ENCODE measurements at places on chromosomes 2 and 18. TPM values are rescaled to one million over a fixed set of nuclear protein-coding genes. Genes with fewer than 3 reads are reported as not detected.
A peak's percentile ranks its signal among the peaks of the same experiment; 100 is the strongest.

OTOF gene
- not detected for total RNA-seq

MTLN gene
- total RNA-seq: 65.8 TPM

MDH1B gene
- 0.48 TPM for total RNA-seq

DNA sequence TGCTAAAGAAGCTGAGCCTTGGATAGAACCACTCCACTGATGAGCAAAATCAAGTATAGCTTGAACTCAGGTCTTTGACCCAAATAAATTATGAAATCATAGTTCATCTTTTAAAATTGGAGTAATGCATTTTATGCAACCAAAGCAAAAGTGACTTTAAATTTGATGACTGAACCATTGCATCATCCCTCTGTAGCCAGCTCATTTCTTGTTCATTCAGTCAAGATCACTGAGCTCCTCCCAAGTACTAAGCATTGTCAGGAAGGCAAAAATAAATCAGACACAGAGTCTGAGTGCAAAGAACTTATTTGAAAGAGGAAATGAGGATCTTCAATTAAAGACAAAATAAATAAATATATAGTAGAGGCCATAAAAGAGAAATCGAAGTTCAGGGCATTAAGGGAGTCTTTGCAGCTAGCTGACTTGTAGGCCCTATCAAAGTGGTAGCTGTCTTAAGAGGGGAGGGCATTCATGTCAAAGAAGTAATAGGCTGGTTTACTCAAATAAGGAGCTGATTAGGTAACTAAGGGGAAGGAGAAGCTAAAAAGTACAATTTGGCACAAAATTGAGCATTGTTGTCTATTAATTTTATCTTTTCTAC lies 411.8 kb downstream of the MTX2 start:
- DNase-seq: no peak

SGO2 gene
- total RNA-seq: 21.6 TPM

DNA sequence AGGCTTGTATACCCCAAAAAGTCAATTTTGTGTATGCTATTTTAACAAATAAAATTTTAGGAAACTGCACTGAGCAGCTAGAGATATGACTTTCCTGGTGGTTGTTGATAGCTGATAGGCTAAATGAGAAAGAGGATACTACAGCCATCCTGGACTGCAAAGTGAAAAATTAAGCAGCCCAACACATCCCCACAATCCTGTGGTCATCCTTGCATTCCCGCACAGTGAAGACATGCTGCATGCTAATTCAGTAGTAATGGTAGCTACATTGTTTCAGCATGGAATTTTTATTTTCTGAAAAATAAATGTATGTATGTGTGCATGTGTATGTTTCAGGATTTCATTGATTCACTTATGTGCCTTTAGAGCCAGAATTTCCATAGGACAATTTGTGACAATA lies 124.2 kb upstream of the CCDC68 start:
- no peak for DNase-seq

DNA sequence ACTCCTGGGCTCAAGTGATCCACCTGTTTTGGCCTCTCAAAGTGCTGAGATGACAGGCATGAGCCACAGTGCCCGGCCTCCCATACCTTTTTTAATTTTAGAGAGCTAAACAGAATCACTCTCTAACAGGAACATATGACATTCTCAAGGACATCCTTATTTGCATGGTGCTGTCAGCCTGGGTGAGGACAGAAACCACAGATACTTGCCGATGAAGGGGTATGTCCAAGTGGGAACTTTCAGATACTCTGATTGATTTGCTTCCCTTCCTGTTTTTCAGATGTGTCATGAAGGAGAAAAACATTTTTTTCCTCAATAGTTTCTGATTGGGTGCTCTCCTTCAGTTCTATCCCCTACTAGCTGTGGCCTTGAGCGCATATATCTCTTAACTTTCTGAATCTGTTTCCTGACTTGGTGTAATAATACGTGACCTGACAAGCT lies 49.6 kb downstream of the MYO3B start:
- DNase-seq: no peak

DNA sequence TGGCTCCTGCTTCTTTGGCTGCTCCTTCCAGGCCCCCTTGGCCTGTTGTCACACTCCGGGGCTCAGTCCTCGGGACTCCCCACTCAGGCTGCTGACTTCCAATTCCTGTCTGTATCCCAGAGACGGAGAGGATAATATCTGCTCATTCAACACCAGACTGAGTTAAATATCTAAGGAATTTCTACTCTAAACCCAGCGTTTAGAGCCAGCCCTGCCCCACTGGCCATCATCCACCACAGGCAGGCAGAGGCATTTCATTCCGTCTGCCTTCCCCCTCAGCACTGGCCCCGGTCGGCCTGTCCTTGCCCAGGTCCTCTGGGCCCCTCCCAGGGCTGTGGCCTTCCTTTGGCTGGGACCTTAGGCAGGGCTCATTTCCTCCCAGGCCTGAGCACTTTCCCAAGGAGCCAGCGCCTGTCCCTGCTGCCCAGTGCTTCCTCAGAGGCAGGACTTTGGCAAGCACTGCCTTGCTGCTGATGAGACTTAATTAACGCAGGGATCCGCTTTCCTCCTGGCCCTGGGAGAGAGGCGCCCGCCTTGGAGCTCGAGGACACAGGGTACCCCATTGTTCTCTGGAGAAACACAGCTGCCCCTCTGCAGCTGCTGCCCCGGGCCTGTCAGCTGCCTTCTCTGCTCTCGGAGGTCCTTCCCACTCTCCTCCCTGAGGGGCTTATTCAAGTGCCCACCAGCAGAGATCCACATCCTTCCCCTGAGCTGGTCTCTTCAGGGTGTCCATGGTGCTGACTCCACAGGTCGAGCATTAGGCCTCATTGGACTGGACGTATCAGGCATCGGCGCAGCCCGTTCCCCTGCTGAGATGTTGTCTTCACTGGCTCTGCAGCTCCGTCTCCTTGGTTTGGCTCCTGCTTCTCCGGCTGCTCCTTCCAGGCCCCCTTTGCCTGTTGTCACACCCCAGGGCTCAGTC lies 42.8 kb downstream of the ATOH8 start:
- DNase-seq: no peak

DNA sequence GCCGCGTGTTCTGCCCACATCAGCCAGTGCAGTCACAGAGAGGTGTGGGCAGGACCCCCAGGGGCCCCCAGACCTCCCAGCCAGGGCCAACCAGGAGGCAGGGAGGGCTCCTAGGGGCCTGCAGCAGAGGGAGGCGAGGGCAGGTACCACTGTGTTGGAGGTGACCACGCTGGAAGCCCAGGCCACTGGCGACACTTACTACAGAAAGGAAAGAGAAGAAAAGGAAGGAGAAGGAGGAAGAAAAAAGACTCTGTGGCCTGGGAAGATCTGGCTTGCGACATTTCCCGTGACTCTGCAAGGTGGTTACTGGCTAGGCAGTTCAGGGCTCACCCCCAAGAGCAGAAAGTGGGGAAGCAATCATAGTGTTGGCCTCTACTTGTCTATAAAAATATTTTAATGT lies 98.1 kb upstream of the BCL2L11 start:
- DNase-seq: no peak

DNA sequence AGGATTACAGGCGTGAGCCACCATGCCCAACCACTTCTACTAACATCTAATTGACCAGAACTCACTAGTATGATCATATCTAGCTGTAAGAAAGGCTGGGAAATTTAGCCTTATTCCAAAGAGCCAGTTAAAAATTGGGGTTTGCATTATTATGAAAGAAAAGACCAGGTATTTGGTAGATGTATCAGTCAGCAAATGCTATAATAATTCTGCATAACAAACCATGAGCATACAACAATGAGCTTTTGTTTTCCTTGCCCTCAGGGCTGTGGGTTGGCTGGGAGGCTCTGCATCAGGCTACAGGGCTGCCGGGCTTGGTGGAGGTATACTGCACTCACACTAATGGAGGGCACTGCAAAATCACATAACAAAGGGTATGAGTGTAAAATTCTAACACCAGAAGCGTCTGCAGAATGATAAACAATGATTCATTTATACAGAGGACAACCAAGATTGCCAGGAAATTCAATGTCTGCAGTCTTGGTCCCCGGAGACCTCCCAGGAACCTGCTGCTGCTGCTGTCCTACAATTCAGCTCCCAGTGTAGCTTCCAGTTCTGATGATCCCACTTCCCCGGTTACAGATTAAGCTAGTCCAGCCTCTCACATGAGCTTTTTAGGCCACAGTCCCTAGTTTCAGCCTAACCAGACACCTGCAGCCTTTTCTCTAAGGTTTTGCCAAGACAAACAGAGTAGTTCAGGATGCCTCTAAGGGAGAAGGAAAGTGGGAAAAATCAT lies 32.2 kb upstream of the ST3GAL5 start:
- DNase-seq: no peak

TUBB8B gene
- total RNA-seq: 0.67 TPM

DNA sequence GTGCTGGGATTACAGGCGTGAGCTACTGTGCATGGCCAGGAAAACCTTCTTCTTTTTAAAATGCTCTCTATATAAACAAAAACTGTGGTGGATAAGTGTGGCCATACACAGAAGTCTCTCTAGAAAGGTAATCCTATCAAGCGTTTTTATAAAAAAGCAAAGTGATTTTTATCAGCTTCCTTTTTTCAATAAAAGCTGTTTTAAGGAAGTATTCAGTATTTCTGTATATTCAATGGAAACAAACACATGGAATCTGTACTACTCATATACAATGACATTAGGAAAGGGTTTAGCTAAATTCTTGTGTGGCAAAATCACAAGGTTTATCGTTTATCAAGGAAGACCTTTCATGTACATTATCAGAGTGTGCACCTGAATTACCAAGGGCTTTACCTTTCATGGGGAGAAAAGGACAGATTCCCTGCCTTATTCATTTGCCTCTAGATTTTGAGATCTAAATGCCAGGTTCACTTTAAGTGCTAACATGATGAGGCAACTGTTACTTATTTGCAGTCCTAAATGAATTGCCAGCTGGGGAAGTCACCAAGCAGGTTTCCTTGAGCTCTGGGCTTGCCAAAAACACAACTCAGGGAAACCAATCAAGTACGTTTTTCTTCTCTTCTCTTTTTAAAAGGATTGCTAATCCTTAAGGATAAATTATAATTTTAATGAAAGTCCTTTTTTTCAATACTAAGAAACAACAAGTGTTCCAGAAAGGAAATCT lies 70.8 kb downstream of the RTN4 start:
- peak; percentile 40 for DNase-seq

DNA sequence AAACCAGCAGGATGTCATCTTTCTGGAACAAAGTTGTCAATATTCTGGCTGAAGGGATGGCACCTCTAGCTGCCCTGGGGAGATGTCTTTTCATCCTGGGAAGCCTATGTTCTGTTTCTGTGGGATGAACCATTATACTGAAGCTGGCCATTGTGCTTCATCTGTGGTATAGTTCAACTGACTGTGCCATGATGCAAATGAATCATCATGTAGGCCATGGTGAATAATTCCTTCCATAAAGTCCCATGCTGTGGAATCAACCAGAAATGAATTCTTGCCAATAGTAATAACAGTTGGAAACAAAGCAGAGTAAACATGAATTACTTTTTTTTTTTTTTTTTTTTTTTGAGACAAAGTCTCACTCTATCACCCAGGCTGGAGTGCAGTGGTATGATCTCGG lies 64.1 kb upstream of the CNGA3 start:
- peak; percentile 23 for DNase-seq

DNA sequence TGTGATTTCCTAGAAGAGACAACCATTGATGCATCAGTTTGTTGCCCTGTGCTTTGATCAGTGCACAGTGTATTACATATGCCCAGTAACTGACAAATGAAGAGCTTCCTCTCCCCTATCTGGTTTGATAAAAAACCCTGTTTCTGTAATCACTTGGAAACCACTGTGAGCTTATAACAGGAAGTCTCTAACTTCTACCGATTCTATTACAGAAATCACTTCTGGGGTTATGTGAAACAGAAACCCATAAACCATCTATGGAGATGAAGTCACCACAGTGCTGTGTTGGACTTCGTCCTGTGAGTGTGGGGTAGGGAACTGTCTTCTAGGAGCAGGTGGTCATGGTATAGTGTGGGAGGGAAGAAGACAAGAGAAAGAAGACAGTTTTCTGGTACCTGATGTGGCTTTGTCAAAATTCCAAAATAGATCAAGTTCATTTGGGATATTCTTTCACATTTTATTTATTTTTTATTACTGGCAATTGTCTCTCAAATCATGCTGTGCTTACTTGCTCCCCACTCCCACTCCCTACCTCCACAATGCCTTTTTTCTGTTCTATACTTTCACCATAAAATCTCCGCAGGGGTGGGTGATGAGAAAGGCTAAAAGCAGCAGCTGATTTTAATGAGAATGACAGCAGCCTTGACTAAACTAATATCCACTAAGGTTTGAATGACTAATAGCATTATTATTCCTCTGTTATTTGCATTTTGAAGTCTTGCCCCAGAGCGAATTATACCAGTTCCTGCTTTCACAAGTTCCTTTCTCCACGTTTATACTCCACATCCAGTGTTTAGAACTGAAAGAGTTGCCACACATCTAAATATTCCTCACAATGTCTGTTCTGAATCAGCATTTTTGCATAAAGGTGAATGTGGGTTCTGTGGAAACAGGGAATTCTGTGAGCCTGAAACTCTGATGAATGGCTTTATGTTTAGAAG lies 41.7 kb upstream of the RND3 start:
- DNase-seq: peak; percentile 97

- DNase-seq: no peak
Measured at GRCh38 chr18:24378598-24378997, 19.0 kb downstream of the OSBPL1A start.

DNA sequence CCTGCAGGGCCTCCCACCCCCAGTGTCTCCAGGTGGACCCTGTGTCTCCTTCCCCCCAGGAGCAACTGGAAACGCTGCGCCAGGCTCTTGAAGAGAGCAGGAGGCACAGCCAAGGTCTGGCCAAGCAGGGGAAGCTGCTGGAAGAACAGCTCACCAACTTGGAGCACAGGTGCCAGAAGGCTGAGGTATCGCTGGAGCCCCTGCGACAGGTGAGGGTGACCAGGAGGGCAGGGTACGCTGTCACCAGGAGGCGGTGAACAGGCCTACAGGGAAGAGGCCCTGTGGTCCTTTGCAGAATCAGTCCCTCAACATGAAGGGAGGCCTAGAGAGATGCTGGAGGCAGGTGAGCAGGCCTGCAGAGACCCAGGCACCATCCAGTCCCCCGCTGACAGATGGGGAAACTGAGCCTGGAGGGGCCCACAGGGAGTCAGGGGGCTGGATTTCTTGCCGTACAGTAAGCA lies 15.6 kb upstream of the SNED1 start:
- no peak for DNase-seq

SEPTIN10 gene
- 100 TPM for total RNA-seq

EMX1 gene
- not detected for total RNA-seq

- DNase-seq: no peak
Measured at GRCh38 chr2:173187941-173188788, 112.5 kb downstream of the MAP3K20 start.

DNA sequence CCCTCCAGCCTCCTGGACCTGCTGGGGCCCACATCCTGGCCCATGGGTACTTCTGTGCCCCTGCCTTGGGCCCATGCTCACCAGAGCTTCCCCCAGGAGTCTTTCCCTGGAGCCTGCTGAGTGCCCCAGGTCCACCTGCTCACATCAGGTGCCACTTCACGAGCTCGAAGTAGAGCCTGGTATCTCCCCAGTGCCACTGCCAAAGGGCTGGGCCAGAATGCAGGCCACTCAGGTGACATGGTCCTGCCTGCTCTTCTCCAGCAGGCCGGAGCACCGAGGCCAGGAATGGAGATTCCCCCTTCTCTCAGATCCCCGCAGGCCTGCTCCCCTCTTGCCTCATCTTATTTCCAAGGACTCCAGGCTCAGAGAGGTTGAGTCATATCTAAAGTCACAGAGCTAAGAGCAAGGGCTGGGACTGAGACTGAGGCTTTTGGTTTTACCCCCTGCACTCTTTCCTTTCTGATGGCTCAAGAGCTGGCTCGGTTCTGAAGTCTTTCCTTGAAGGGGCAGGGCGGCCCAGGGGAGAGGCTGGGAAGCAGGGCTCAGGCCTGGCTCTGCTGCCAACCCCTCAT lies 79.2 kb downstream of the HS1BP3 start:
- no peak for DNase-seq

TEX44 gene
- not detected for total RNA-seq

GRCh38 chr2:132747046-132747445 lies 77.0 kb upstream of the LYPD1 start:
- DNase-seq: no peak

Data from foreskin keratinocyte (primary cell).